ENCODE measurements at places on chromosomes 16 and 17.

- no peak for DNase-seq
Observed at GRCh38 chr17:80272366-80272765, 11.7 kb downstream of the RNF213 start.

GRCh38 chr17:15351478-15351840 lies 10.1 kb upstream of the TEKT3 start:
- DNase-seq = no peak

DNA sequence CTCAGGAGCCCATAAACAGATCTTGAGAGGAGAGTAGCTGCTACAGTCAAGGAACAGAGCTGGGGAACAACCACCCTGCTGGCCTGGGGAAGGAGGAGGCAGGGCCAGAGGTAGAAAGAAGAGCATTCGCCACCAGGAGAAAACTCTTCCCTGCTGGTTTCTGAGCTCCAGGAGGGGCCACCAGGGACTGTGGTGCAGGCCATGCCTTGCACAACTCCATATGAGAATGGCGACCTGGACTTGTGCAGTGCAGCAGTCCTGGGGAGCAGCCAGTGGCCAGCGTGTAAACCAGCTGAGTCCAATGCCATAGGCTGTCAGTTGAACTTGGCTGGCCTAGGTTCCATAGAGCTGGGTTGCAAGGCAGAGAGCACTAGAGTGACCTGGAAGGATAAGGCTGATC lies 11.6 kb downstream of the SLC13A2 start:
- DNase-seq = no peak

- no peak for DNase-seq
Observed at GRCh38 chr16:57314161-57314785, 29.8 kb upstream of the PLLP start.

- DNase-seq = no peak
Observed at GRCh38 chr16:63192980-63193379, 1156.7 kb upstream of the CDH8 start.

- peak; percentile 51 for DNase-seq
Observed at GRCh38 chr17:42346481-42346880, 41.8 kb downstream of the STAT3 start.

DNA sequence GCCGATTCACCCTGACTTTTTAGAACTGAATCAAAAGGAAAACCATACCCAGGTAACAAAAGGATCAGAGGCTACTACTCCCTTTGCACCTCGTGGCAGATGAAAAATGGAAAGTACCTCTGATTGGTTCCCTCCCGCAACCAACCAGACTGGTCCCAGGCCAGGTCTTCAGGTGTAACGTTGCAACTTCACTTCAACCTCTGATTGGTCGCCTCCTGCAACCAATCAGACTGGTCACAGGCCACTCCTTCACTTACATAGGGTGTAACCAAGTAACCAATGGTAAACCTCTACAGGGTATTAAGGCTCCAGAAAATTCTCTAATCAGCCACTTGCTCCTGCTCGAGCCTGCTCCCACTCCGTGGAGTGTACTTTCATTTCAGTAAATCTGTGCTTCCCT lies 89.4 kb downstream of the ADCY9 start:
- no peak for DNase-seq

DNA sequence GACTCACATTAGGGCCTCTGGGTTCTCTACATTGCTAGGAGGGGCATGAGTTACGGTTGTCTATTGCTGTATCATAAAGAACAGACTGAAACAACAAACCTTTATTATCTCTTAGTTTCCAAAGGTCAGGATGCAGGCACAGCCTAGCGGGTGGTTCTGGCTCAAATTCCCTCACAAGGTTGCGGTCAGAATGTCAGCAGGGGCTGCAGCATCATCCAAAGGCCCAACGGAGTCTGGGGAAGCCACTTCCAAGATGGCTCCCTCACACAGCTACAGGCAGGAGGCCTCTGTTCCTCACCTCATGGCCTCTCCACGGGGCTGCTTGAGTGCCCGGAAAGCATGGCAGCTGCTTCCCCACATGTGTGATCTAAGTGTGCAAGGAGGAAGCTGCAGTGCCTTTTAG lies 29.6 kb upstream of the ZFPM1 start:
- no peak for DNase-seq

GRCh38 chr17:7403727-7403976 lies 245 bp downstream of the TMEM256 start:
- DNase-seq = no peak

GRCh38 chr17:31476525-31477416 lies 85.3 kb downstream of the RAB11FIP4 start:
- no peak for DNase-seq

- peak; percentile 16 for DNase-seq
Observed at GRCh38 chr17:33241390-33241789, 51.7 kb downstream of the ASIC2 start.

GRCh38 chr16:19410435-19411171 lies 7.1 kb upstream of the TMC5 start:
- no peak for DNase-seq

GRCh38 chr17:58969156-58969555 lies 137.5 kb downstream of the TRIM37 start:
- no peak for DNase-seq

DNA sequence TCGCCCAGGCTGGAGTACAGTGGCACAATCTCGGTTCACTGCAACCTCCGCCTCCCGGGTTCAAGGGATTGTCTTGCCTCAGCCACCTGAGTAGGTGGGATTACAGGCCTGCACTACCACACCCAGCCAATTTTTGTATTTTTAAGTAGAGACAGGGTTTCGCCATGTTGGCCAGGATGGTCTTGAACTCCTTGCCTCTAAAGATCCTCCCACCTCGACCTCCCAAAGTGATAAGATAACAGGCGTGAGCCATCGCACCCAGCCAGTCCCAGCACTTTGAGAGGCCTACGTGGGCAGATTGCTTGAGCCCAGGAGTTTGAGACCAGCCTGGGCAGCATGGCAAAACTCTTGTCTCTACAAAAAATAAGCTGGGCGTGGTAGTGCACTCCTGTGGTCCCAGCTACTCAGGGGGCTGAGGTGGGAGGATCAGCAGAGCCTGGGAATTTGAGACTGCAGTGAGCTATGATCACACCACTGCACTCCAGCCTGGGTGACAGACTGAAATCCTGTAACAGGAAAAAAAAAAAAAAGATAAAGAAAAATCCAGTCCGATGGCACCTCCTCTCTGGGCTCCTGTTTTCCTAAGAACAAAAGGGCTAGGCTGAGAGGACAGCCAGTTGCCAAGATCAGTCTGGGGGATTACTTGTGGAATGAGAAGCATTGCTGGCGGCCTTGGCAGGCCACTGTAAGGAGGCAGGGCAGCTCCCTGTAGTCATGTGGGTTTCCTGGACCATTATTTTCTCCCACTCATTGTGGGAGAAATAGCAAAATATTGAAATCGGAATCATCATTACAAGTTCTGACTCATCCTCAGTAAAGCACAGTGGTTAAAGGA lies 3.0 kb upstream of the PIPOX start:
- peak; percentile 93 for DNase-seq

GRCh38 chr17:74157366-74157765 lies 46.1 kb upstream of the RPL38 start:
- no peak for DNase-seq

DNA sequence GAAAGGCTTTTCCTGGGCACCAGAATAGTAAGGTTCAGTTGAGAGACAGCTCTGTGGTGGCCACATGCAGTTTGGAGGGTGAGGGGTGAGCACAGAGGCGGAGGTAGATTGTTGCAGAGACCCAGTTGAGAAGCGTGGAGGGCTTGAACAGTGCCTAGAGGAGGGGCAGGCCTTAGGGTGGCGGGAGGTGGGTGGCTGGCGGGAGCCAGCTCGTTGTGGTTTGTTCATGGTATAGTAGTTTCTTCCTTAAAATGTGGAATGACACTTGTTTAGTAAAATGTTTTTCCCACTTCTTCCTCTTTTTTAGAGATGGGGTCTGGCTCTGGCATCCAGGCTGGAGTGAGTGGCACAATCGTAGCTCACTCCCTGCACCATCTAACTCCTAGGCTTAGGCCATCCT lies 14.2 kb downstream of the USP10 start:
- no peak for DNase-seq

DNA sequence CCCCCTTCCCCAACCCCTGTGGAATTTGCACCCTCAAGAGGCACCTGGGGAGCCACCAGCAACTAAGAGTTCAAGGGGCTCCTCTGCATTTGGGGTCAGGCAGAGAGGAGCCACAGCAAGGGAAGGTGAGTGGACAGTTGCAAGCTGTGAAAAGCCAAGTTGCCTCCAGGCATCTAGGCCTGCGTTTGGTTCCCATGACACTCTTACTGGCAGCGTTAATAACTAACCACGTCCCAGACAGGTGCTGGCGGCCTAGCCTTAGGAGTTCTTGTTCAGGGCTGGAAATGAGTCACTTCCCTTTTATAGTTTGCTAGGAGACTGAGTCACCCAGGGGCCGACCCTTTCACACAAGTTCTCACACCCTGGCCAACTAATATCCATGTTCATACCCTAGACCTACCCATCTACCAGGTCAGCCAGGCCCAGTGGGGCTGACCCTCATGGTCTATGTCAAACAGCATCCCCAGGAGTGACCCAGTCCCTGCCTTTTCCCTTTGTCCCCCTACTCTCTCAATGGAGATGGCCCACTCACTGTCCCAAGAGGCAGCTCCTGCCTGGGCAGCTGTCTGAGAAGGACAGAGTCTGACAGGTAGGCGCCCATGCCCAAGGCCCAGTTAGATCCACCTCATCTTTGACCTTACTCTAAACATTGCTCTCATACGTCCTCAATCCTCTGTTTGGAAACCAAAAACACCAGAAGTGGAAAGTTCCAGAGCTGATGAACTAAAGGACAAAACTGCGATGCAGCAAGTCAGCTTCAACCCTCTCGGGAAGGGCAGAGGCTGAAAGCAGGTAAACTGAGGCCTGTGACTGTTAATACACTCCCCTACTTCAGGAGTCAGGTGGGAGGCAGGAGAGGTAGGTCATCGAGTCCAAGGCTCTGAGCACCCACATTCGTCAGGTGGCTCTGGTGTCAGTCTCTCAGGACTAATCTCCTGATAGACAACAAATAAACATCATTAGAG lies 300.6 kb downstream of the SOX9 start:
- DNase-seq = peak; percentile 98

DNA sequence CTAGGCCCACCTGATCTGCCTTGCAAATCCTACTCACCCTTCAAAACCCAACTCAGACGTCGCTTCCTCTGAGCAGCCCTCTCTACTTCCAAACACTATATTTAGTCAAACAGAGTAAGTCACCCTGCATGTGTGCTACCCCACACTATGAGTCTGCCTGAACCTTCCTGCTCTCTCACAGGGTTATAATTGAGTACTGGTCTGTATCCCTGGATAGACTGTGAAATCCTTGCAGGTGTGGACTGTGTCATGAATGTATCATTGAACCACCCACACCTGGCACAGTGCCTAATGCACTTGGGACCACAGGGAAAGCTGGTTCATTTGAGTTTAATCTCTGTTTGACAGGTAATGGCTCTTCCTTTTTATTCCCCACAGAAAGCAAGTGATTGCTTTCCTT lies 3.4 kb downstream of the FBXO39 start:
- no peak for DNase-seq

DNA sequence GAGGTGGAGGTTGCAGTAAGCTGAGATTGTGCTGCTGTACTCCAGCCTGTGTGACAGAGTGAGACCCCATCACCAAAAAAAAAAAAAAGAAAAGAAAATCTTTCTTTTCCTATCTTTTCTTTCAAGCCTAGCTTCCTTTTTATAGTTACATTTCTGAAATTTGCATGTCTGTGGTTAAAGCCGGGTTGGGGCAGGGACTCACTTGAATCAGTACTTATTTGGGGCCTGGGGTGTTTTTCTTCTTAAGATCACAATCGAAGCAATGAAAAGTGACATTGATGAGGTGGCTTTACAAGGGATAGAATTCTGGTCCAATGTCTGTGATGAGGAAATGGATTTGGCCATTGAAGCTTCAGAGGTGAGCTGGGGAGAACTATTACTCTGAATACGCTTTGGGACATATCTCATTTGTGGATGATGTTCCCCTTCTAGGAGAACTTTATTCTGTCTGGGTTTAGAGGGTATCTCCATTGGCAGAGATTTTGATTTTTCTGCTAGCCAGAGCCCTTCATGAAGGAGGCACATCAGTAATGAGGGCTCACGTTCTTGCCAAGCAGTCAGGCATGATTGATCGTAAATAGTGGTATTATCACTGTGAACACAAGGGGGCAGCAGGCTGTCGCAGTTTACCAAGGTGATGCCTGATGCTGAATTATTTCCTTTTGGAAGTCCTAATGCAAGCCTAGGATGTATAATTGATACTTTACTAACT lies 14.3 kb downstream of the KPNB1 start:
- peak; percentile 75 for DNase-seq

- no peak for DNase-seq
Observed at GRCh38 chr16:4142268-4142667, 26.0 kb upstream of the ADCY9 start.

DNA sequence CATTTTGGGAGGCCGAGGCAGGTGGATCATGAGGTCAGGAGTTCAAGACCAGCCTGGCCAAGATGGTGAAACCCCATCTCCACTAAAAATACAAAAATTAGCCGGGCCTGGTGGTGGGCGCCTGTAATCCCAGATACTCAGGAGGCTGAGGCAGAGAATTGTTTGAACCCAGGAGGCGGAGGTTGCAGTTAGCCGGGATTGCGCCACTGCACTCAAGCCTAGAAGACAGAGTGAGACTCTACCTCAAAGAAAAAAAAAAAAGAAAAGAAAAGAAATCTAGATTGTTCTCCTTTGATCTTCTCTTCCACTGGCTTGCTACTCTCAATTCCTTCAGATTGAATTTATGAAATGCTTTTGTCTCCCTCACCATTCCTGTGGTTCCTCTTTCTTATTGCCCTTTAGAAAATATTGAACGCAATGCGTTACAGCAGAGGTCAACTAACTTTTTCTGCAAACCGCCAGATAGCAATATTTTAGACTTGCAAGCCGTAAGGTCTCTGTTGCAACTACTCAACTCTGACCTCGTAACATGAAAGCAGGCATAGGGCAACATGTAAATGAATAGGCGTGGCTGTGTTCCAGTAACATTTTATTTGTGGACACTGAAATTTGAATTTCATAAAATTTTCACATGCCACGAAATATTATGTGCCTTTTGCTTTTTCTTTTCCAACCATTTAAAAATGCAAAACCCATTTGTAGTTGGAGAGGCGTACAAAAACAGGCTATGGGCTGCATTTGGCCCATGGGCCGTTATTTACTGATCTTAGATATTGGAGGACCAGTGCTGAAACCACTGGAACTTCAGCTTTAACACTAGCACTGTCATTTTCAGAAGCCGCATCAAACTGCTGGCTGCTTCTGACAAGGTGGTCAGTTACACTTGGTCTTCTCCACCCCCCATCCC lies 24.8 kb downstream of the PITPNC1 start:
- DNase-seq = no peak

Measured in cardiac fibroblast (primary cell).